ENCODE measurements at places on chromosomes 11 and 22.

DNA sequence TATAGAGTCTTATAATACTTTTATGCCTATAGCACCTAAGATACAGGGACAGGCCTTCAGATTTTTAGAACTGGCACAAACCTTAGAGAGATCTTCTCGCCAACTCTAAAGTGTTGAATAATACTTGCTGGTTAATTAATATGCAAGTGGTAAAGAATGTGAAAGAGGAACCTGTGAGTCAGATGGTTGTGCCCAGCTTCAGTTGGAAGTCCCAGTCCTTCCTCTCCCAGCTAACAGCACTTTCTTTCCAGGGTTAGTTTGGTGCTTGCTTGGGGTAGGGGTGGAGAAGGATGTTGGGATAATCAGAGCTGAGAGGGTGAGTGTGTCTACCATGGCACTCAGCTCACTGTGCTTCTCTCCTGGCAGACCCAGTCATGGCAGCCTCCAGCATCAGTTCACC is 4.9 kb upstream of the TMEM132A start:
- DNase-seq: no peak

GRCh38 chr11:45182902-45183301 is 36.5 kb downstream of the PRDM11 start:
- no peak for DNase-seq

- DNase-seq: no peak
Observed at GRCh38 chr11:70805243-70805642, 406.9 kb downstream of the CTTN start.

DNA sequence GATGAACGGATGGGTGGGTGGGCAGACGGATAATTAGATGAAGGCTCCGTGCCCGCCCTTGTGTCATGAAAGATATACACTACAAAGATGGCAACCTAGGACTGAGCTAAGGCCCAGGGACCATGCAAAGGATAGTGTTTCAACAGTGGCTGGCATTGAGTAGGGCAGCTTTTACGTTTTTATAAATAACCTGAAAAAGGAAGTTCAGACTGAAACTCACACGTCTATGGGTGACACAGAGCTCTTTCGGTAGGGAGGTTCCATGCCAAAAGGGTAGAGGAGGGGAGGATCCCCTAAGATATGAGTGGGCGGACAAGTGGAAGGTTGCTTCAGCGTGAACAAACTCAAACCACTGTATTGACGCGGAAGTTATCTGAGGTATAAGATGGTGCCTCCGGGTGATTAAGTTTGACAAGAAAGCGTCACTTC is 90.5 kb downstream of the UBASH3B start:
- no peak for DNase-seq
